ENCODE measurements at places on chromosomes 5 and 9.

DNA sequence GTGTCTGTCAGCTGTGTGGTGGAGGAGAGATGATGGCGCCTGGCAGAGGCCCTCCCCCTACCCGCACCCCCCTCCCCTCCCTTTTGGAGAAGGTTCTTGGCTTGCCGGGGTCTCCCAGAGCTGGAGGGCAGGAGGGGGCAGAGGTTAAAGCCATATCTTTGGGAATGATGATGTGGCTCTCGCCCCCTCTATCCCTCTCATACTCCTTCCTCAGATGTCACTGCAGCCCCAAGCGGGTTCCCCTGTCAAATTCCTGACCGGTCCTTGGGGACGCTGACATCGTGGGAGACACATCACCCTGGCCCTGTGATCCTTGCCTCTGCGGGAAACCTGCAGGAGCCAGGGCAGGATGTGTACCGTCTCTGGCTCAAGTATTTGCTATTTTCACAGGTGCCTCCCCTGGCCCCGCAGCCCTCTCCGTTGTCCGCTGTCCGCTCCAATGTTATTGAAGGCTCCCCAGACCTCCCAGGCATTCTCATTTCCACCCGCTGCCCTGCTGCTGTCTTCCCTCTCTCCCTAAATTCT is 109.5 kb downstream of the FOXD1 start:
- no peak for DNase-seq

DNA sequence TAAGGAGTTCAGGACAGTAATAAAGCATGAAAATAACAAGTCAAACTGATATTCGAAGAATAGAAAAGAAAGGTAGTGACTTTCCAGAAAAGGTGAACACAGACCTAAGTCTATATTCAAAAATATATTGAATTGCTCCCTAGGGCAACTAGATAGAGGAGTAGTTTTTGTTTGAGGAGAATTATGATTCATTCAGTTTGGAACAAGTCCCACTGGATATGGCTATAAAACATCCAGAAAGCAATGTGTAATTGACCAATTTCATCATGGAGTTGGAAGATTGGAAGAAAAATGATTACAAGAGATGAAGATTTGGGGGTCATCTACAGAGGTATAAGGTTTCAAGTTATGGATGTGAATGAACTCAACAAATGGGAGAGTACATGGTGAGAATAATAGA is 117.5 kb upstream of the ZNF462 start:
- DNase-seq: no peak

DNA sequence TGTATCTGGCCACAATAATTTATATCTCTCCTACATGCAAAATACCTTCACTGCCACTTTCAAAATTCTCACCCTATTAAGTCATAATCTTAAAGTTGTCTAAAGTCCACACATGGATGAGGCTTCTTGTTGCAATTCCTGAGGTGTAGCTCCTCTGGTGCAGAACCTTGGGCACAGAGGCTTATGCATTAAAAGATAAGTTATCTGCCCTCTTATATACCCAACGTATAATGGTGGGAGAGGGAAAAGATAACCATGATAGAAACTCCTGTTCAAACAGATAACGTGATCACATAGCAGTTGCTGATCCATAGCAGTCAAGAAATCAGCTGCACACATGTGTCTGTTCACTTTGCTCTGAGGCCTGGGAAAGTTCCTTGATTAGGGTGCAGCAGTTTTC is 1767.0 kb downstream of the MAT2B start:
- DNase-seq: no peak

- DNase-seq: no peak
These were observed 25.1 kb downstream of the CARTPT start for GRCh38 chr5:71744009-71744790.

DNA sequence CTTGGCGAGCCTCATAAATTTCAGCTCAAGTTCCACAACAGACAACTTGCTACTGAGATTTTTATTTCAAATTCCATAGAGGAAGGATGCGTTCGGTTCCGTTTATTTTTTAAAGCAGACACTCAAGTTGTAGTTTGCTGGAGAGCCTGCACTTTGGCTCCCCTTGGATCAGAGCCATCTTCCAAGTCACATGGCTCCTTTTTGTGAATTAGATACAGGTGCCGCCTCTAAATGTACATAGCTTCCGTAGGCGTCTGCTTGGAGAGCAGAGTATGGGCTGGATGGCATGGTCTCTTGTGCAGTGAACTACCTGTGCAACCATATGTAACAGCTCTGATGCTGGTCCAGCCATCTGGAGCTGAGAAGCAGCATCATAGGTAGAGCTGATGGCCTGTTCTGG is 73.9 kb upstream of the WWC1 start:
- DNase-seq: no peak

DNA sequence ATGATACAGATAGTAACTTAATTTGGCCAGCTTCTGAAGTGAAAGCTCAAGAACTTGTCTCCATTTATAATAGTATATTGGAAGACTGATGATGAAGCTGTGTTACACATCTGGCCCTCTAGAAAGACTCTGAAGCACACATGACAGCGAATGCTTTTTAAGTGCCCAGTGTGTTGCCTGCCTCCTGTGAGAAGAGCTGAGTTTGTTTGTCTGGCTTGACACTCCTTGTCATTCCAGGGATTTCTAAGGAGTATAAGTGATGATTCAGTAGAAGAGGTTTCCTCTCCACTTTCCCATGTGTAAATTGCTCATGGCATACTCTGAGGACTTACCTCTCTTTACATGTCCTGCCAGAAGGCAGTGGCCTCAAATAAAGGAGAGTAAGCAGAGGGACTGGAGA is 30.4 kb upstream of the LRRTM2 start:
- no peak for DNase-seq

GRCh38 chr5:158261674-158262367 is 402.9 kb upstream of the CLINT1 start:
- DNase-seq: no peak

DNA sequence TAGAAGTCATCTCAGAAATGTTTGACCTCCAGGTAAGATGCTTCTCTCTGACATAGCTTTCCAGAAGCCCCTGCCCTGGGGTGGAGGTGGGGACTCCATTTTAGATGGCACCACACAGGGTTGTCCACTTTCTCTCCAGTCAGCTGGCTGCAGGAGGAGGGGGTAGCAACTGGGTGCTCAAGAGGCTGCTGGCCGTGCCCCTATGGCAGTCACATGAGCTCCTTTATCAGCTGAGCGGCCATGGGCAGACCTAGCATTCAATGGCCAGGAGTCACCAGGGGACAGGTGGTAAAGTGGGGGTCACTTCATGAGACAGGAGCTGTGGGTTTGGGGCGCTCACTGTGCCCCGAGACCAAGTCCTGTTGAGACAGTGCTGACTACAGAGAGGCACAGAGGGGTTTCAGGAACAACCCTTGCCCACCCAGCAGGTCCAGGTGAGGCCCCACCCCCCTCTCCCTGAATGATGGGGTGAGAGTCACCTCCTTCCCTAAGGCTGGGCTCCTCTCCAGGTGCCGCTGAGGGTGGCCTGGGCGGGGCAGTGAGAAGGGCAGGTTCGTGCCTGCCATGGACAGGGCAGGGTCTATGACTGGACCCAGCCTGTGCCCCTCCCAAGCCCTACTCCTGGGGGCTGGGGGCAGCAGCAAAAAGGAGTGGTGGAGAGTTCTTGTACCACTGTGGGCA is 642 bp downstream of the CSF2 start:
- DNase-seq: no peak

- no peak for DNase-seq
These were observed 20.2 kb upstream of the UBTD2 start for GRCh38 chr5:172303572-172304335.

DNA sequence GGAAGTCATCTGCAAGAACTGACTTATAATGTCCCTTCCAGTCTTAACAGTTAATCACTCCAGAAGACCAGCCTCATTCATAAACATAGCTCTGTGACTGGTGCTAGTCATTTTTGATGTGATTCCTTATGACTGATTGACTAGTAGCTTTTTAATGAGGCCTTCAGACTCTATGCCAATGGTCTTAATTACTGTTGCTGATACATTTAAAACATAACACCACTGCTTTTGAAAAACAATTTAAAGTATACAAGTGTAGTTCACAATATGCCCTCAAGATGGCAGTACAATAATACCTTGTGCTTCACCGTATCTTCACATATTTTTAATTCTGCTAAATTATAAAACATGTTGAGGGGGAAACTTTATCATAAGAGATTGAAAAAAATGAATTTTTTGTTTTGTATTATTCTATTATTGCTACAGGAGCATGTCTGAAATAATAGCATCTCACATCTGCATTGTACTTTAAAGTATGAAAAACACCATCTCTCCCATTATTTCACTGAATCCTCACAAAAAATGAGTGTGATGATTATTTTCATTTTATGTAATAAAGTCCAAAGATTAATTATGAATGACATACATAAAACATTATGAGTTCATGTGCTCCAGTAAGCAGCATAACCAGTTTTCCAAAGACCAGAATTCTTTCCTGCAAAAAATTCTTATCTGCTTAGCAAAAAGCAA is 55.2 kb upstream of the SHISAL2B start:
- DNase-seq: no peak

GRCh38 chr9:78921341-78921740 is 624.4 kb downstream of the PSAT1 start:
- DNase-seq: no peak

DNA sequence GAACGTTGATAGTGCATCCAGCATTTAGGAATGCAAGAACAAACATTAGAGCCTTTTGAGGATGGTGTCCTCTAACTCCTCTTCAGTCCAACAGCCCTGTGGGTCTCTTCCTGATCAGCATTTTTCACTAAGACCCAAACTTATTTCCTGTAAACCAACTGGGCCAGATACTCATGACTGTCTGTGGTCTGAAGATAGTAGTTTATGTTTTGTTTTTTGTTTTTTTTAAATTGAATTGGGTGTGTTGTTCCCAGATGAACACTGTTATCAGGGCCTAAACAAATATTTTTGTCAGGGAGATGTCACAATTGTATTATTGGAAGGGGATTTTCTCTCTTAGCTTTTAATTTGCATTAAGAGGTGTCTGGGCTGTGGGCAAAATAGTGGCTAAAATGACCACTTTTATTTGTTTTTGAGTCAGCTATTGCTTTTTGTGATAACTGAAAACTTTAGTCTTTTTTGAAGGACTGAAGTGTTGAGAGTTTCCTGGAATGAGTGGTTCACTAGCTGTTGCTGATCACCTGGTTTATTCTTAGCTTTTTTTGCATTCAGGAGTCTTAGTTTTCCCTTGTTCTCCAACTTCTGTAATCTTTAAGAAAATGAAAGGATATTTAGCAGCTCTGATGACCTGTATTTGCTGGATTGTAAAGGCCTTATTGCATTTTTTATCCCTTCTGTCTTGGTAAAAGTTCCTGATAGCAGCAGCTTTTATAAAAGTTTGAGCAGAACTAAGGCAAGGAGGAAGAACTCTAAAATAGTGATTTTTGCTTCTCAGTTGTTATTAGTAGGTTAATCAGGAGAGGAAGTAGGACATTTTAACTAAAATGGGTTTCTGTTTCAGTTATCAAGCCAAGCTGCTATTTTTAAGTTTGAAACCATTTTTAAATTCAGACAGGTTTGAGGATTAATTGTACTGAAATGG is 5.5 kb downstream of the MAN2A1 start:
- DNase-seq: no peak

GRCh38 chr5:145237843-145238242 is 597.3 kb downstream of the PRELID2 start:
- no peak for DNase-seq

DNA sequence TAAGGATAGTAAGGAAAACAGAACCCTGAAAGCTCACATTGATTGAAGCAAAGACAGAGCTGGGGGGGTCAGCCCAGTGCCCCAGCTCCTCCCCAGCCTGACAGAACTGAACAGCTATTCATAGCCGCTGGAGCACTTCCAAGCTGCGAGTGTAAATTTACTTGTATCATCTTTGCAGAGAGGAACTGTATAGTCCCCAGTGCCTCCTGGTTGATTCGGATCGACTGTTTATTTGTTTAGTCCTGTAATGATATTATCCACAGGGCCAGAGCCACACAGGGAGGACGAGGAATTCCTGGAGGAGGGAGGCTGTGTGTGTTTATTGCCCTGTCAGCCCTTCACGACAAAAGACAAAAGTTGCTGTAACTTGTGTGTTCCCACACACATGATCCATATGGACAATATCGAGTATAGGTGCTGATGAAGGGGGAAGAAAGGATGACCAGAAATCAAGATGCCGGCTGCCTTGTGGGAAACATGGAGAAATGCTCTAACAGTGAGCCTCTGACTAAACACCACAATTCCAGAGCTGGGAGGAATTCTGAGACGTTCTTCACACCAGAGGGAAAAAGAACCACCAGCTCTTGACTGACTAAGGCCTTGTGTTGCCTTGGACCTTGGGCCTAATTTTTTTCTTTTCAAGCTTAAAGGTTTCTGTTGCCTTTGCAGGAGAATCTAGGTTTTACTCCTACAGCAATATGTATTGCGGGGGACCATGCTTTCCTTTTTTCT is 31.1 kb downstream of the FOXD1 start:
- DNase-seq: no peak

GRCh38 chr5:95773335-95774059 is 42.4 kb downstream of the RHOBTB3 start:
- DNase-seq: no peak

GRCh38 chr5:79224286-79224984 is 11.5 kb upstream of the JMY start:
- no peak for DNase-seq

- DNase-seq: no peak
These were observed 66.3 kb downstream of the MAT2B start for GRCh38 chr5:163571744-163572143.

DNA sequence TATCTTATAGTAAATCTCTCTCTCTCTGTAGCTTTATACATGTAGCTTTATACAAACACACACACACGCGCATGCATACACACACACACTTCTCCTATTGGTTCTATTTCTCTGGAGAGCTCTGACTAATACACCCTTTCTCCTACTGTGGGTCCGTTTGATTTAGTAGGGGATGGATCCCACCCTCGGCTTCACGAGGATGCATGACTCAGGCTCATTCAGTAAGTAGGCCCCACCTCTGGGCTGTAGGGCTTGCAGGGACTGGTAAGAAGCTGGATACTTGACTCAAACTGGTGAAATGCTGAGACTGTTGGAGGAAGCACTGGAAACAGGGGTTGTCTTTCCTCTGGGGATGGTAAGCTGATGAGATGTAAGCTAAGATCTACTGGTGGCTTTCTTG is 98.7 kb downstream of the SLC24A2 start:
- no peak for DNase-seq

- DNase-seq: no peak
These were observed 86.1 kb downstream of the WWC1 start for GRCh38 chr5:168377525-168377924.

- no peak for DNase-seq
These were observed 627.2 kb downstream of the ISL1 start for GRCh38 chr5:52010454-52010853.

DNA sequence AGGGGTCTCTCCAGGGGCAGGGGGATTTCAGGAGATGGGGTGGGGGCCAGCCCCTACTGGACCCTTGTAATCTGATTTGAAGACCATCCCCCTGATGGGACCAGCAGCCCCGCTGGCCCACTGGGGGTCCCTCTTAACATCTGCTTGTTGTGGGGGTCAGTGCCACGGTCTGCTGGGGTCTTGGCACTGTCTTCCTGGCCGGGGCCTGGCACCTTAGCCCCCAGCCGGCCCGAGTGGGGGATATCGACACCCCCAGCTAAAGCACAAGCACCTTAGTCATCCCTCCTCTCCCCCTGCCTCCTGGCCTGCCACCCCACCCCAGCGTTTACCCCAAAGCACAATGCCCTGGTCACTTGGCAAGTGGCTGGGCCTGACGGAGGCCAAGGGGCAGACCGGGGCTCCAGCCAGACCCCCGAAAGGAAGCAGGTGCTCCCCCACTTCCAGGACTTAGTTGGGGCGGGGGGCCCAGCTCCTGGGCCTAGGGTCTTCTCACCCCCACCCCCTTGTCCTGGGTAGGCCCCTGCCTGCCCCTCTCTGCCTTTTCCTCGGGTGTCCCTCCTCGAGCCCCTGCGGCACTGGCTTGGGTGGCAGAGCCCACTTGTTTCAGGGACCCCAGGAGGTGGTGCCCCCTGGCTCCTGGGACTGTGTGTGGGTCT is 1.4 kb upstream of the NFX1 start:
- no peak for DNase-seq

Measured in substantia nigra (tissue), 51 donors.